ENCODE measurements at places on chromosomes 11 and 22.

GRCh38 chr11:72586321-72587090, 87.7 kb downstream of the PDE2A start:
- DNase-seq, result no peak

DNA sequence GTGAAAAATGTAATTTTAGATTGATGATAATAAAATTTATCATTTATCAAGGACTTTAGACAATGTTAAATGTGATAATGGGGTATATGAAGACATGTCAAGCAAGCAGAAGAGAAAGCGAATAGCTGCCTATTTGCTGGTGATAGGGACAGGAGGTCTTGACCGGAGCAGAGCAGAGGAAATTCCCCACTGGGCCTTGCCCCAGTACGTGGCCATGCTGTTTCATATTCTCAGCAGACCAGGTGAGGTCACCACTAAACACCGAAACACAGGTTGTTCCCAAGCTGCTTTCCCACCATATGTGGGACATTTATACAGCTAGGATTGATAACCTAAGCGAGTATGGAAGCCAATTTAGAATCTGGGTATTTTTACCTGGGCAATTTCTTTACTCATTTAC, 1629.6 kb downstream of the FAM181B start:
- no peak for DNase-seq

DNA sequence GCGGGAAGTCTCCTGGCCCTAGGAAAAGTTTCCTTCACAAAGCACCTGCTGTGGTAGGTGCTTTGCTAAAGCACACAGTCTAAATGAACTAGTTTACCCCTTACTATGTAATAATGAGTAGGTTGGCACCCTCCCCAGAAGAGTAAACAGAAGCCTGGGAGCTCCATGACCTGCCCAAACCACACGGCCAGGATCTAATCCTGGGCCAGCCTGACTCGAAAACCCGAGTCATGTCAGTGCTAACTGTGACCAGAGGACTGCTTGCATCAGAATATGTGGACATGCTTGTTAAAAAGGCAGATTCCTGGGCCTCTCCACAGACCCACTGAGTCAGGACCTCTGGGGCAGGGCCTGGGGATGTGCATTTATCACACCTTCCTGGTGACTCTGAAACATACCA, 67.7 kb downstream of the PANX1 start:
- no peak for DNase-seq

DNA sequence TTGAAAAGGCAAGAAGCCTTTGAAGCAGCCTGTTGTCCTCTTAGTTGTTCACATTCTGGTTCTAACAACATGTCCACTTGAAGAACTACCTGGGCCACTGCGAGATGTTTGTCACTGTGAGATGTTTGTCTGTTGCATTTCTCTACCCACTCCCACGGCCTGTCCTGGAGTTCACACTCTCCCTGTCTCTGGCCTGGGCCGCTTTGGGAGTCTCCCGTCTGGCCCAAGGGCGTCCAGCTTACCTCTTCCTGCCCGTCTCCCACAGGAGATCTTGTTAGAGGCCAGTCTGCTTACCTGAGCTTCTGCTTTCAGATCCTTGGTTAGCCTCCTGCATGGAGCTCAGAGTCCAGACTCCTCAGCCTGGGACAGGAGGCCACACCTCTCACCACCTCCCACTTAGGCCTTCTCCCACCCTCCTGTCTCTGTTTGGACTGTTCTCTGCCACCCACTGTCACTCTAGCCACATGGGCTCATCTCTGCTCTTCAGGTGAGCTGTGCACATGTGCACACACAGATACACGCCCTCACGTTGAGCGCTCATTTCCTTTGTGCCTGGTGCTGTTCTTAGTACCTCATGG, 66.0 kb downstream of the TBC1D22A start:
- DNase-seq, result no peak

DNA sequence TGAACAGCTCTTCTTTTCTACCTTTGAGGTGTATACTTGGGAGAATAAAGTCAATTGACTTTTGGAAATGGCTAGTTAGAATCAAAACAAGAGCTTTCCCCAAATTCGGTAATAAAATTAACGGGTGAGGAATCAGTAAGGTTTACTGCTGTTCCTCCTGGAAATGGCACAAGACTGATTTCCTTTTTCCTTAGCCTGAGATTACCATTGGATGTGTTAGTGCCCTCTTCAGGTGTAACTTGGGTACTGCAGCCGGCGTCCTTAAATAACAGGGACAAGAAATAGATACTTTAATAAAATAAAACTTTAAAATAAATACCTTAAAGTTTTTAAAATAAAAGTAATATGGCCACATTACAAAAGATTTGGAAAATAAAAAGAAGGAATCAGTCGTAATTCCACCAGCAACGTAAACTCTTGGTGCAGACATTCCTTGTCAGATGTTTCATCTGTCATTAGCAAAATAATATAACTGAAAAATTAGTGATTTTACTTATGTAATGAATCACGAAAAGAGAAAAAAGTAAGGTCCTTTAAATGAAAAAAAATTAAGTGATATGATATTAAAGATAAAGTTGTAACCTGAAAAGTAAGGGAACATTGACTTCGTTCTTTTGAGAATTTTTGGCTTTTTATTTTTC, 29.7 kb downstream of the ZFTA start:
- DNase-seq, result peak; percentile 45

DNA sequence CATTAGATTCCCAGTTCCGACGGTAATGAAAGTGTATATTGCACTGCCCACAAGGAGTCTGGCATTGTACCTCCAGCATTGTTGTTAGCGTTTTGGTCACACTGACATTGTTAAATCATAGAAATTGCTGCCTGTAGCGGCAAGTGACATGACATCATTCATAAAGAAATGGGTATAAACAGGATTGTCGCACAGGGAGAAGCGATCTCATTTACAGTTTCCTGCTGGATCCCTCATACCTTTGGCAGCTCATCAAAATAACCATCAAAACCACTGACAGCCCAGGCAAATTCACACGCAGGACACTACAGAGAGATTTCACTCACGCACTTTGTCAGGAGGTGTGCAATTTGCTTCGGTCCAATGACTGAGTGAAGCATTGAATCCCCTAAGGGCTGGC, 3.5 kb downstream of the HTR3B start:
- DNase-seq, result no peak

GRCh38 chr11:7486098-7486780, 933 bp downstream of the OLFML1 start:
- DNase-seq, result no peak

- peak; percentile 60 for DNase-seq
Observed at GRCh38 chr22:40036591-40037225, 42.0 kb downstream of the FAM83F start.

- no peak for DNase-seq
Observed at GRCh38 chr11:36899800-36900199, 301.8 kb upstream of the RAG2 start.

GRCh38 chr11:47861728-47862127, 13.6 kb upstream of the NUP160 start:
- DNase-seq, result no peak

DNA sequence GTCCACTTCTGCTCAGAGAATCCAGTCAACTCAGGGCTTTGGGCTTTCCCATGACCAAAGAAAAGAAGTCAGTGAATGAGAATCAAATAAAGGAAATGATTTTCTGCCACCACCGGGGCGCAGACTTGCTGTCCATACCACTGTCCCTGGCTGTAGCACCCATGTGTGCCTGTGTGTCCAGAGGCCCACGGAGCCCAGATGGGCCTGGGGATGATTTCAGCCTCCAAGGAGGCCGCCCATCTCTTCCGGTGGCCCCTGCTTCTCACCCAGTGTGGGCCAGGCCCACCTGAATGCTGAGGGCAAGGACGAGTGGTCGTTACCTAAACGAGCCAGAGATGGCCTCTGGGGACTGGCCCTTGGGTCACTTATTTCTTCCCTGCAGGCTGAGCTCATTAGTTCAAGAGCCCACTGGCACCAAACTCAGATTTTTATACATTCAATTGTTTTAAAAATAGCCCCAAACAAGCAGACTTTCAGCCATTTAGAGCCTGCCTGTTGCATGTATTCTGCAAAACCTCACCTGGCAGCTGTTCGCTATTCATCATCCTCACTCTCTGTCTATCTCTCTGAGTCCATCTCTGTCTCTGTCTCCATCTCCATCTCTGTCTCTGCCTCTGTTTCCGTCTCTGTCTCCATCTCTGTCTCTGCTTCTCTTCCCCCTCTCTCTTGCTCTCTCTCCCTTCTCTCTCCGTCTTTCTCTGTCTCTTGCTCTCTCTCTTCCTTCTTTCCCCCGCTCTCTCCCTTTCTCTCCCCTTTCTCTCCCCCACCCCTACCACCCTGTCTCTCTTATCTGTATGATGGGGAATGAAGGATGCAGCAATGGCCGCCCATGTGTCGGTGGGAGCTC, 24.2 kb downstream of the KRTAP5-5 start:
- no peak for DNase-seq

- no peak for DNase-seq
Observed at GRCh38 chr22:45884201-45885062, 92.5 kb downstream of the WNT7B start.

DNA sequence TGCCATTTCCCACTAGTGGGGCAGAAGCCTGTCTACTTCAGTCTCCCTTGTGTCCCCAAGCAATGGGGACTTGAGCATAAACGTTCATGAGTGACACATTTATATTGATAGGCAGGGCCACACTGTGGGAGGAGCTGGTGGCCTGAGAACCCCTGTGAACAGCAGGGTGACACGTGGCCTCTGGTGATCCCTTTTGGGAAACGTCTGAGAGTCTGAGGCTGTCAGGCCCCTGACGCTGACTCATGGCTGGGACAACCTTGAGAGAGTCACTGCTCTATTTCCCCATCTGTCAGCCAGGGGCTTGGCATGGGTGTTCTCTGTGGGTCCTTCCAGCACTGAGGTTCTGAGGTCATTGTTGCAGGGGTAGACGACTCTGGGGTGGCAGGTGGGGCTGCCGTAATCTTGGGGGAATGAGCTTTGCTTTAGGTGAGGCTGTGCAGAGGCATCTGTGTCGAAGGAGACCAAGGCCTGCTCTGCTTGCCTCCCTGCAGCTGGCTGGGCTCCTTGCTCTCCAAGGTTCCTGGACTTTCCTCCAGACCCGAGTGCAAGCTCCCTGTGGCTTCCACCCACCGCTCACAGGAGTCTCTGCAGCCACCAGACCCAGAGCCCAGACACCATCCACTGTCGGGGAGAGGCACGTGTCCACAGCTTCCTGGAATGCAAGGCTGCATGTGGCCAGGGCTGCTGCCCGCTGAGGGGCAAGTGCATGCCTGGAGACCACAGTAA, 54.7 kb downstream of the SMIM38 start:
- no peak for DNase-seq

All from activated naive CD8-positive, alpha-beta T cell treated with anti-CD3 and anti-CD28 coated beads, Interleukin-2, amount 10 ng/mL, durations not matched to agents 7 days and 5 days (primary cell).